Activated CD4-positive, CD25-positive, alpha-beta regulatory T cell treated with anti-CD3 and anti-CD28 coated beads, Interleukin-2, amount 50 U/mL, for 16 hours (primary cell): ENCODE measurements at places on chromosomes 5 and 9.

GRCh38 chr9:120893611-120894307 lies 16.8 kb upstream of the PHF19 start:
- no peak for DNase-seq

GRCh38 chr9:87880116-87880515 lies 2.6 kb upstream of the SPATA31E1 start:
- no peak for DNase-seq

- no peak for DNase-seq
These were observed 84.6 kb downstream of the NDUFAF2 start for GRCh38 chr5:61029456-61030162.

DNA sequence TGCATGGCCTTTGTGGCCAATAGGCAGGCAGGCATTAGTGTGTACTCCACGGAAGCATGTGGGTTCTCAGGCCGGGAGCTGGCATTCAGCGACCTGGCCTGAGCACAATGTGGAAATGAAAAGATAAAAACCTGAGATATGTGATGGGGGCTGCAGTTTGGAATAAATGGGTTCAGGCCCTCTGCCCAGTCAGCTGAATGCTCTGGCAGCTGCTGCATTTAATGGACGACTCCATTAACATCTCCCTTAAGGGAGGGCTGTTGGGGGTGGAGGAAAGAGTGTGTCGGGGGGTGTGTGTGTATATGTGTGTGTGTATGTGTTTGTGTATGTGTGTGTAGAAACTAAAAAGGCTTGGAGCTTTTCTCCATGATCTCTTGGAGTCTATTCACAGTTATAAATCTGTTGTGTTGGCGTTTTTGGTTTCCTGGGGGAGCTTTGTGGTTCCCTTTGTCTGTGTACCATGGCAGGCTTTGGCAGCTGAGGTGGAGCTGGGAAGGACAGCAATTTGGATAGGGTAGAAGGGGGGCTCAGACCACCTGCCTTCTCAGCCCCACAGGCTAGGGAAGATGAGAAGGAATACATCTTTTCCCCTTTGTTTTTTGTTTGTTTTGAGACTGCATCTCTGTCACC lies 27.3 kb upstream of the HSPA9 start:
- DNase-seq, result no peak
